ENCODE measurements at places on chromosomes 3 and 15.
A peak's percentile ranks its signal among the peaks of the same experiment; 100 is the strongest.

DNA sequence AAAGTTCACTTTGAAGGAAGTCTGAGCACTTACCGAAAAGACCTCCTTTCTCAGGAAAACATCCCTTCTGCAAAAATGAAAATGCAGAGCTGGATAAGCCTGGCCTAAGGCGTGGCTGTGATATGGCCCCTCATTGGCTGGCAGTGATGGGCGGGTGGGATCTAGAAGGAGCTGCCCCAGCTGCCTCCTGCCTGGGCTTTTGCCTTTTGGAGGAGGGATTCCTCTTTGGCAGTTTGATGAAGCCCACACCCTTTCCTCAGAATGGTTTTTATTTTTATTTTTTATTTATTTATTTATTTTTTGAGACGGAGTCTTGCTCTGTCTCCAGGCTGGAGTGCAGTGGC, 4.0 kb upstream of the DZIP1L start:
- no peak for DNase-seq

DNA sequence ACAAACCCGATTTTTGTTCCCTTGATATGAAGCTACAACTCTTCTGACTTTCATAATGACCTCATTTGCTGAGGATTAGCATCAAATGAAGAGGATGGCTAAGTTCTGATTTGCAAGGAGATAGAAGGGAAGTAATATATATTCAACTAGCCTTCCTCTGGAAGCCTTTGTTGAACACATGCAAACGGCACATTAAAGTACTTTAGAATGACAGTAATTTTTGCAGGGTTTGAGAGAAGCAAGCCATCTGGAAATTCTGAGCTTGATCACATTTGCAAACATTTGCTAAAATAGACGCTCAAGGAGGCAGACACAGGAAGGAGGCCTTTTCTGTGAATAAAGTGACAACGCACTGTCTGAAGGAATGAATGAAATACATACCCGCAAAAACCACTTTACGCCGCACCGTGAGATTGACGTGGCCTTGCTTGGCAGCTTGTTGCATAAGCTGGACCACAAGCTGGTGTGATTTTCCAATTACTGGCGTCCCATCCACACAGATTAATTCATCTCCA, 657.2 kb downstream of the MAGI1 start:
- DNase-seq, result no peak

- DNase-seq, result no peak
Measured at GRCh38 chr3:62727536-62727935, 147.7 kb downstream of the CADPS start.

DNA sequence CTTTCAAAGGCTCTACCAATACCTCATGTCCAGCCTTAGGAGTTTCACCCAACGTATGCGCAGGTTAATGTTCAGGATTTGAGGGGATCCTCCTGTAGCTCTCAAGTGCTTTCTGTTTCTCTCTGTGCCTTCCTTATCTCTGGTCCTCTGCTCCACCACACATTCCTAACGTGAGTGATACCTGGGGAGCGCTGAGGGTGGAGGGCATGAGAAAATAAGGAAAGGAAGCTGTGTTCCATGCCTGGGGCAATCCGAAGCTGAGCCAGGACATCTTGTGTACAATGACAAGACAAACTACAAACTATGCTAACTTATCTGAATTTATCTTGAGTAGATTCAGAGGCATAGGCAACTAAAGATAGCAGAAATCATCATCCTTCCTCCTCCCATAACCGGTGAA, 136.4 kb downstream of the SST start:
- DNase-seq, result no peak

GRCh38 chr3:22939349-22939748, 263.8 kb upstream of the UBE2E2 start:
- no peak for DNase-seq

- no peak for DNase-seq
Measured at GRCh38 chr3:19399356-19399755, 251.0 kb downstream of the KCNH8 start.

DNA sequence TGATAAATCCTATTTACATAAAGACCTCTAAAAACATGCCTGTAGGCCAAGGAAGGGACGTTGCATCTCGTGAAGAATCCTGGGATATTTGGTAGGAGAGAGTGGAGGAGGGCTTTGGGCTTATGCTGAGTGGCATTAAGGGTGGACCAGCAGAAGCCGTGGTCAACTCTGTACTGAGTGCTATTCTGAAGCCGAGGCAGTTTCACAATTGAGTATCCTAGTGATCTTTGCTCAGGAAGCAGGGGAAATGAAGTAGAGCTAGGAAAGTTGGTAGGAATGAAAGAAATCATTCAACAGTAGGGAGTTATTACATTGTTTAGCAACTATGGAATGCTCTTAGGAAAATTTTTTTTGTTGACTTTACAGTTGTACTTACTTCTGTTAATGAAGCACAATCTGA, 24.2 kb downstream of the MCTP2 start:
- no peak for DNase-seq

DNA sequence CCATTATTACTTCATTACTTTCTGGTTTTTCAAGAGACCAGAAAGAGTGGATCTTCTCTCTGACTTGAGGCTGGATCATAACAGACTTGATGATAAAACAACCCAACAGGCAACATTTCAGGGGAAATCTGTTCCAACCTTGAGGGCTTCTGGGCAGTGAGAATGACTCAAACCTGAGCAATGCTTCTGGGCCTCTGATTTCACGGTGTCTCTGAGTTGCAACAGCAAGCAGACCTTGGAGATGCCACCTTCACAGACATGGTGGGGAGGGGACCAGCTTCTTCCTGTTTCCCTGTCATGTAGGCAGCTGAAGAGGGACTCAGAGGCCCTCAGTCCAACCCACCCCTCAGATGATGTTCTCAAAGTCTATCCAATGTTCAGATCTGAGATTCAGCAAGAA, 104.0 kb downstream of the ABHD5 start:
- DNase-seq, result no peak

- peak; percentile 45 for DNase-seq
Measured at GRCh38 chr15:52095597-52096262, 16.8 kb downstream of the BCL2L10 start.

GRCh38 chr3:17979911-17980310, 237.5 kb upstream of the TBC1D5 start:
- DNase-seq, result no peak

DNA sequence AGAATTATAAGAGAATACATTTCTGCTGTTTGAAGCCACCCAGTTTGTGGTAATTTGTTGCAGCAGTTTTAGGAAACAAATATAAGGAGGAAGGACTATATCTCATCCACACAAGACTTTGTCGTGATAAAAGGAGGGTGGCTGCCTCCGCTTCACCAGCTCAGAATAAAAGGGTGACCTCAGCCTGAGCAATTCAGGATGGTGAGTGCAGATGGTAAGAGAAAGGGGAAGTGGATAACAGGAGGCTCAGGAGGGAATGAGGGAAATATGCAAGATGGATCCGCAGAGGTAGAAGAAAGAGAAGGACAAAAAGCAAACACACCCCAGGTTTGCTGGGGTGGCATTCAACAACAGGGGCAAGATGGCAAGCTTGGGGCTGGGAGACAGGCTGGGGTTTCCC, 108.1 kb upstream of the TNFAIP8L3 start:
- DNase-seq, result no peak

- no peak for DNase-seq
Measured at GRCh38 chr15:89007989-89008388, 80.3 kb upstream of the ABHD2 start.

DNA sequence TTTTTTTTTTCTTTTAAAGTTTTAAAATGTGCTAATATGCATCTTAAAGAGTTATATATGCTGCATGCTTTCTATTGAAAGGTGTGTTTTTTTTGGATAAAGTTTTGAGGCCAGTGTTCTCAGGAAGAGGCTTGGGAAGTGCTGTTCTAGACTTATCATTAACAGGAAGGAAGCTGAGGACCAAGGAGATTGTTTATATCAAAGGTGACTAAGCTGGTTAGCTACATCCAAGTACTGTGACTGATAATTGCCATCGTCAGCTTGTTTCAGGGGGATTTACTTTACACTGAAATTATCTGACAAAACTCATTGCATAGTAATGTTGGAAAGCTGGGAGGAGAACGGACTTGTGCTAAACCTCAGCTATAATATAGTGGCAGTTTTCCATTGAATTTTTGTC, 36.3 kb upstream of the UTS2B start:
- DNase-seq, result no peak

DNA sequence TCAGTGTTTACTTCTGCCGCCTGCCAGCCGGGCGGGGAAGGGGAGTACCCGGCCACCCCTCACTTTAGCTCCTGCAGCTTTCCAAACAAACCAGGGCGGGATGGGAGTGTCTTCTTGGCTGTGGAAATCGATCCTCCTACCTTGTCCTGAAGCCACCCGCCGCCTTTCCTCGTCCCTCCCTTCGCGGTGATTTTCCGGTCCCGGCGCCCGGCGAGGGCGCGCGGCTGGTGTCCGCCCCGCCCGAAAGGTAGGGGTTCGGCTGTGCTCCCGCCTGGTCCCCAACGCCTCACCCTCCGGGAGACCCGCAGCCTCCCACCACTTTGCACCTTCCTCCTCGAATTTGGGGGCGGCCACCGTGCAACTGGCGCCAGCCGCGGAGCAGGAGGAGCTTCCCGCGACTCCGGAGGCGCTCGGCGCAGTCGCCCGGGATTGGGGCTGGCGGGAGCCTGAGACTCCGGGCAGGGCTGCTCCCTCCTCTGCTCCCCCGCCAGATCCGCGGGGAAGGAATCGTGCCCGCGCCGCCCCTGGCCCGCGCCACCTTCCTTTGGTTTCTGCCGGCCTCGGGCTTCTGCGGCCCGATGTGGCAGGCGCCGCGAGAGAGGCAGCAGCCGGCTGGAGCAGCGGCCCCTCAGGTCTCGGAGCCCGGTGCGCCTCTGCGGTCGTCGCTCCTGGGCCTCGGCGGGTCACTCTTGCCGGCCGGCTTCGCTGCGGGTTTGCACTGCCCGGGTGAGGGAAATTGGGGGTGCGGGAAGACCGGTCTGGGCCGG, 30.7 kb upstream of the ST3GAL6 start:
- peak; percentile 37 for DNase-seq

DNA sequence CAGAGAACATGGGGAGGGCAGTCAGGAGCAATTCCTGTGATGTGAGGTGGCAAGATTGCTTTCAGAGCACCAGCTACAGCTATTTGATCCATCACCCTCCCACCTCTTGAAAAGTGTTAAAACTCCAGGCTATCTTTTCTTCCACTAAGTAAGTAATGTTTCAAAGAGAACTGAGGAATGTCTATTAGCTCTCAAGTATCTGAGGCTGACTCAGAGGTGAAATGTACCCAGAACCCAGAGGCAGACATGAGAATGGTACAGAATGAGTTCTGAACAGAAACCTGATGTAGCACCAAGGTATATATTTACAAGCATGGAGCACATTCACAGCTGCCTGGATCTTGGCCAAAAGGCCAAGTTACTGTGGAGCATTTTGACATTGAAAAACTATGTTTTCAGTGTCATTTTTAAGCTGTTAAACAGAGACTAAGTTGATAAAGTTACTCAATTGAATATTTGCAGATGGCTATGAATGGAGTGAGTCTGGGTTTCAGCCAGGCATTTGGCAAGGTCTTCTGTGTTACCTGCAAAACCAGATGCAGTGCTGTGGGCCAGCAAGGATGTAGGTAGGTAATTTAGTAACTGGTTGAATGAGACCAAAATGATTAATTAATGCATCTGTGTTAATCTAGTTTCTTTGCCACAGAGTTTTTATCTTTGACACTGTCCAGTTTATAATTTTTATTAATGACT, 227.7 kb upstream of the CD96 start:
- DNase-seq, result no peak

GRCh38 chr15:33022629-33023028, 171.9 kb downstream of the FMN1 start:
- DNase-seq, result peak; percentile 31

DNA sequence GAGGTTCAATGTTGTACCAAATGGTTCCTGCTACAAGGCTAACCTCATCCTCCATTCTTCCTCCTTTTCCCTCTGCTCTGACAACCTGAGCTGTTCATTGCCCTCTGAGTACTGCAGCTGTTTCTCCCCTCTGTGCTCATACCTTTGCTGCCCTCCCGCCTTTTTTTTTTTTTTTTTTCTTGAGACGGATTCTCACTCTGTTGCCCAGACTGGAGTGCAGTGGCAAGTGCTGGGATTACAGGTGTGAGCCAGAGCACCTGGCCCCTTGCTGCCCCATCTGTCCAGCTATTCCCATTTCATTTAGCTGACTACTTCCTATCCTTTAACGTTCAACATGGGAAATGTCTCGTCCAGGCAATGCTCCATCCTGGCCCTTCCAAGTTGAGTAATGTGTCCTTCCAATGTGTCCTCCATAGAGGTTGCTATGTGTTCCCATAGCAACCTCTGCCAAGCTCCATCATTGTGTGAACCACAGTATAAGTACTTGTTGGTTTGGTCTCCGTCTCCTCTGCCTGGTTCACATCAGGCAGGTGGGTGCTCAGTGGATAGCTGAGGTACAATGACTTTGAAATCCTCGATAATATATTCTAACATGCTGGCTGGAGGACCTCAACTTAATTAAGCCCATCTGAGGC, 179.9 kb upstream of the ANKRD28 start:
- DNase-seq, result no peak

- DNase-seq, result peak; percentile 65
Measured at GRCh38 chr15:34721802-34722438, 32.9 kb downstream of the GJD2 start.

DNA sequence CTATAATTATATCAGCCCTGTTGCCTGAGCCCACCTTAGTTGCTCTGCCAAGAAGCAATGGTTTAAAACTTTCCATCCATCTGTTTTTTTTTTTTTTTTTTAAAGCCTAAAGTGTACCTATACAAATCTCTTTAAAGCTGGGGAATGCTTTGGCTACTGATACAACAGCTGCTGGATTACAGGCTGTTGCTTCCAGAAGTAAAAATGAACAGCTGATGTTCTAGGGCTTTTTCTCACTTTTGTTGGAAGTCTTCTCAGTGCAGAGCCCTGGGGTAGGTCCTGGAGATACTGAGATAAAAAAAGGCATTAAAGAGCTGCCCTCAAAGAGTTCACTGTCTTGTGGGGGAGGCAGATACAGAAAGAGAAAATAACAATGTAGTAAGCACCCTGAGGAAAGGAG, 218.1 kb downstream of the NLGN1 start:
- DNase-seq, result no peak

GRCh38 chr15:95709959-95710695, 620.4 kb upstream of the NR2F2 start:
- DNase-seq, result no peak

DNA sequence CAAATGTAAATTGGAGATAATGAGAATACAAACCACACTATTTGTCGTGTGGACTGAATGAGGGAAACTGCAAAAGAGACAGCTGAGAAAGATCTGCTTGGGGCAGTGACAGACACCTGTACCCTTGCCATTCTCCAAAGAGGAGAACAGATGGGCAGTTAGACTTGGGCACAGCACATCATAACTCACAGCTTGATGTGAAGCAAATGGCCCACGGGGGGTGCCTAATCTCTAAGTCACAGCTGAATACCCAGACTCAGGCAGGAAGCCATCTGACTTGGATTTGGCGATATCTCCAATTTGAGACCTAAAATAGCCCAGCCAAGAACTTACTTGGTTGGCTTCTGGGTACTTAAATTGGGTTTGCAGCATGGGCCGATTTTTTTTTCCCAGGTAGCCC, 10.0 kb upstream of the SLC6A11 start:
- DNase-seq, result no peak

Data from HTR-8/SVneo (cell line).